ENCODE measurements at places on chromosomes 13 and 19.

GRCh38 chr13:109160357-109160756, 530.9 kb downstream of the MYO16 start:
- no peak for DNase-seq

GRCh38 chr13:77789376-77789775, 91.9 kb downstream of the SLAIN1 start:
- no peak for DNase-seq

DNA sequence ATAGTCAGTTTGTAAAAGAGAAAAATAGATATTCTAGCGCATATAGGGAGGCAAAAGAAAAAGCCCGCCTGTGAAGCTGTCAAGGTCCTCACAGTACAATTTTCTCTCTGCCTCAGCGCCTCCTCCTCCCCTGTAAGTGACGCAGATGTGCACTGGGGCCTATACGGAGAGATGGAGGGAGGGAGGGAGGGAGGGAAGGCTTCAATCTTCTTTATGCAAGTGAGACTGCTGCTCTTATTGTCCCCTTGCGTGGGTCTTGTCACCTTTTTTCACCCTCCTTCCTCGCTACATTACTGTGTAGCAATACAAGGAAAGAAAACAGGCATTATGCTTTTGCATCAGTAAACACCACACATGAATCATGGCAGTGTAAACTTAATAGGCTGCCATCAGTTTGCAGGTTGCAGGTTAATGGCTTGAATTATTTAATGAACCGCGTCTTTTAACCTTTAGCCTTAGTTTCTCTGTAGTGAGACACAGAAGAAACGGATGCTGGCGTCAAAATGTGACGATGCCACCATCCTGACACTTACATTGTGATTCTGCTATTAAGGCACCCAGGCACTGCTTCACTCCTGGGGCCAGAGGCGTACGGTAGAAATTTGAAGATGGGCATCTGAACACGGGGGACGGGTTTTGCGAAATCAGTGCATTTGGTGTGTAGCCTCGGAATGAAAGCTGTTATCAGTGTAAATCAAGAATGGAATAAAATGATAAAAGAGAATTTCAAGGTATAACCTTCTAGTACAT, at the start of gene KLHL1:
Gene KLHL1, minus strand, starts transcription at position 97 of the 750 bp plus-strand sequence. CDS start 753 bp downstream, outside the sequence.
- DNase-seq: no peak

DNA sequence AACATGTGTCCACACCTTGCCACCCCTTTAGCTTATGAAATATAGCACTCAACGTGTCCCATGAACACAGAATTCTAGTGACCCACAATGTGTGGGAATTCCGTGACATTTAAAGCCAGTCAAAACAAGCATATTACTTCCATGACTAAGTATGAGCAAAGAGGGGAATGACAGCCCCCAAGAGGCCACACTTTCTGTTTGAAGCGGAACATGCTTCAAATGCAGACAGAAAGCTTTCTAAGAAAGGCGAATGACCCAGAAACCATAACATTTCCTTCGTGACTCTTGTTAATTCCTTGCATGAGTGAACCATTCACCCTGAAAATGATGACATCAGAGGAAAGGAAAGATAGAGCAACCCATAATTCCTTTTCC, 122.0 kb upstream of the FNDC3A start:
- no peak for DNase-seq

DNA sequence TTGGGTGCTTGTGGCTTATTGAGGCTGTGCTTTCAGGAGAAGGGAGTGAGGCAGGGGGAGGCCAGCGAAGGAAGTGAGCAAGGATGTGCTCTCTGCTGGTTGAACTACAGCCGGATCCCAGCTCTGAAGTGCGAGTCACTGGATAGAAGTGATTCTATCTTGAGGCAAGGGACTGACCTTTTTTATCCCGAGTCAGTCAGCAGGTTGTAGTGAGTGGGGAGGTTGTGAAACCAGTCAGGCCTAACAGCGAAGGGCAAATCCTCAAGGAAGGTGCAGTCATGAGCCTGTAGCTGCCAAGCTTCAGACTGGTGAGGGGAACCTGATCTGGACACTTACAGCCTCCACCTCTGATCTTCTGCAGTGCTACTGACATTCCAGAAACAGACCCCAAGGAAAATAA, 18.6 kb downstream of the SCEL start:
- no peak for DNase-seq

DNA sequence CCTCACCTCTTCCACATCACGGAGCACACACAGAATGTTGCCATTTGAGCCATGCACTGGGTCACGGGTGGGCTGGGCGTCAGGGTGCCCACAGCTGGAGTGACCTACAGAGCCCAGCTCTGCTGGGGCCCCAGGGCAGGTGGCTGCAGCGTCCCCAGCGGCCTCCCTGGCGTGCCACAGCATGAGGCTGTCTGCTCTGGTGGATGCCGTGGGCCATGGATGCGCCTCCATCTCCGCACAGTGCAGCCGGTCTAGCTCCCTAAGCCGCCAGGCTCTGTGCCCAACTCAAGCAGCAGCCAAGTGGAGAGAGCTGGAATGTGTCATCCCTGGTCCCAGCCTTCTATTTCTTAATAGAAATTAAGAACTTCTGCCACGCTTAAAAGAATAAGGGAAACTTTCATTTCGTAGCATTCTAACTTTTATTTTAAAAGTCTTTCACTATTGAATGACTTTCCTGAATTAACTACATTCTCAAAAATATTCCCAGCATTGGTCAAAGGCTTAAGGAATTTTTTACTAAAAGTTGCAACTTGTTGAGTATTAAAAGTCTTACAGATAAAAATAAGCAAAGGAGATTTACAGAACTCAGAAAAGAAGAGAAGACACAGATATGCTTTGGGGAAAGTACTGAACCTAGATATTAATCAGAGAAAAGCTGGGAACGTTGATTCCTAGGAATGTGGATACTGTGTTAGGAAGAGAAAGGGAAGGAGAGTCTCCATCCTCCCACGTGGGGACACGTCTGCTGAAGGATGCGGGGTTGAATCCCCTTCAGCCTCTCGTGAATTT, 59.3 kb downstream of the ATP11A start:
- DNase-seq: no peak

DNA sequence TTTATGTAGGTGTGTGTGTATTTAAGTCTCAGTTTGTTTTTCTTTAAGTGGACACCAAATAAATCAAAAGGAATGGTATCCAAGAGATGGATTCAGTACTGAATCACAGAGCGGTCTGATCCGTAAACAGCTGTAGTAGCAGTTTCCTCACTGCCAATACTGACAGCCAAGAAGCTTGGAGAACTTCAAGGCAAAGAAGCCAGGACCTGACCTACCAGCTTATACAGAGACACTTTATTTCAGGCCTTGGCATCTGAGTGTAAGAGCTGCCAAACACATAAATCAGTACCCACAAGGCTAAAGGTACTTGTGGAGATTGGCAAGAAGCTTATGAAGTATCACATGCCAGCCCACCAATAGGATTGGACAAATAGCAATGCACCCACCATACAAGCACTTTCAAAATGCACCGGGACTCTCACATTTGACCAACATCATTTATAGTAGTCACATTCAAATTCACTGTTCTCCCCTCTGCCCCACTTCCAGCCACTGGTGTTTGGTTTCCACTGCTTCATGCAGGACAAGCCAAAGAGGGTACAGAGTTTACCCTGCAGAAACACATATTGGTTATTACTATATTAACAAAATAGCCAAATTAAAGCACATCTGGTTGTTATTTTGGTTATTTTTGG, 357.9 kb downstream of the KLF12 start:
- DNase-seq: no peak

DNA sequence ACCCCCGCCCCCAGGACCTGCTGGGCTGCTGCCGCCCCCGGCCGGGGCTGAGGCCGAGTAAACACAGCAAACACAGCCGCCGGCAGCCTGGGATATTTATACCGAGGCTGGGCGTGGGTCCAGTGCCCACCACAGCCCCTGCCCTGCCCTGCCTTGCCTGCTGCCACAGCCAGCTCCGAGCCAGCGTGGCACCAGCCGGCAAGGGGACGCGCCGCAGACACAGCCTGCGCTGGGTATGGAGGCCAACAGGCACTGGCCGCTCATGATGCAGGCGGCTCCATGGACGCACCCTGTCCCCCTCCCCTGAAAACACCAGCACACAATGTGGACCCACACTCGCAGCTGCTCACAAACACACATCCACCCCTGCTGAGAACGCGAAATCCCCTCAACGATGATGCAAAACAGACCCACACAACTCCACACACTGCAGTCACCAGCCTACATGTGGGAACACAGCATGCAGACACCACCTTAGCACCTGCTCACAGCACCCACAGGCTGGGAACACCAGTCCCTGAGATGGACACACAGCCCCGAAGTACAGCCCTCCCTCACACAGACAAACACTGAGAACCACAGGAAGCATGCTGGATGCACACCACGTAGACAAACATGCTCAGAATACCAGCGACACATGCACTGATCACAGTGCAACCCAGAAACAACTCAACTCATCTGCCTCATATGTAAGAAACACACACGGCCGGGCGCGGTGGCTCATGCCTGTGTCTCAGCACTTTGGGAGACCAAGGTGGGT, 16.2 kb downstream of the CCDC97 start:
- DNase-seq: no peak

GRCh38 chr13:27034678-27035111, 136.9 kb downstream of the USP12 start:
- no peak for DNase-seq

DNA sequence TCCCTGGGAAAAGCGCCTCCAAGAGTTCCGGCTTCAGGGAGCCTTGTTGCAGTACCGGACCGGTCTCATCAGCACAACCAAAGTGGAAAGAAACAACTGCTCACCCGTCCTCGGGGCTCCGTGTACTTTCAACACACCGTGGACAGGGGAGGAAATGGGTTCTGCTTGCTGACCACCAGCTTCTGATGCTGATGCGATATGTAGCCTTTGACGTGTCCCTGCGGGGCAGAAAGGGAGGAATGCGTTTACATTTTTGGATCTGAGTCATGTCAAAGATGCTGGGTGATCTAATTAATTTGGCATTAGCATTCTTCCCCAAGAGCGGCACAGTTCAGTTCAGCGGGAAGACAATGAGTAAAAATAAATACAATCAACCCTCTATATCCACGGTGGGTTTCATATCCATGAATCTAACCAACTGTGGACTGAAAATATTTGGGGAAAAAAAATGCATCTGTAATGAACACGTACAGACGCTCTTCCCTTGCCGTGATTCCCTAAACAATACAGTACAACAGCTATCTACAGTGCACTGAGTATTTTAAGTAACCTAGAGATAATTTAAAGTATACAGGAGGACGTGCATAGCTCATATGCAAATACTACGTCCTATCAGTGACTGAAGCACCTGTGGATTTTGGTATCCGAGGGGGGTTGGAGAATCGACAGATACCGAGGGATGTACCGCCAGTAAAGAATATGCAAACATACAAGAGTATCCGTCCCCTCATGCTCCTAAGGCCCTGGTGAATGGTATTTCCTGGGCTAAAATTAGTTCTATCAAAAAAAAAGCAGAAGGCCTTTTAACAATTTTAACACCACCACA, 19.8 kb downstream of the PROZ start:
- DNase-seq: no peak

- DNase-seq: no peak
These were observed 167.5 kb upstream of the UBL3 start for GRCh38 chr13:30017880-30018279.

DNA sequence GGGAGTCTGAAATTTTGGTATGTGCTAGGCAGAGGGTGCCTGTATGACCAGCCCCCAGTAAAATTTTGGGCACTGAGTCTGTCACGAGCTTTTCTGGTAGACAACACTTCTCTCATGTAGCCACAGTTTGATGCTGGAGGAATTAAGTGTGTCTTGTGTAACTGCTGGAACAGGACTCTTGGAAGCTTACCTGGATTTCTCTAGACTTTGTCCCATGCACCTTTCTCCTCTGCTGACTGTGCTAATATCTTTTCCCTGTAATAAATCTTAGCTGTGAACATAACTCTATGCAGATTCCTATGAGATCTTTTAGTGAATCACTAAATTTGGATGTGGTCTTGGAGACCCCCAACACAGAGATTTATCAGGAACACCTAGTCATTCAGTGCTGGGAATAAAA, 13.8 kb downstream of the RNF6 start:
- no peak for DNase-seq

- DNase-seq: no peak
These were observed 451.0 kb upstream of the SLC10A2 start for GRCh38 chr13:103517066-103517767.
